ENCODE measurements at places on chromosomes 11 and 22.

DNA sequence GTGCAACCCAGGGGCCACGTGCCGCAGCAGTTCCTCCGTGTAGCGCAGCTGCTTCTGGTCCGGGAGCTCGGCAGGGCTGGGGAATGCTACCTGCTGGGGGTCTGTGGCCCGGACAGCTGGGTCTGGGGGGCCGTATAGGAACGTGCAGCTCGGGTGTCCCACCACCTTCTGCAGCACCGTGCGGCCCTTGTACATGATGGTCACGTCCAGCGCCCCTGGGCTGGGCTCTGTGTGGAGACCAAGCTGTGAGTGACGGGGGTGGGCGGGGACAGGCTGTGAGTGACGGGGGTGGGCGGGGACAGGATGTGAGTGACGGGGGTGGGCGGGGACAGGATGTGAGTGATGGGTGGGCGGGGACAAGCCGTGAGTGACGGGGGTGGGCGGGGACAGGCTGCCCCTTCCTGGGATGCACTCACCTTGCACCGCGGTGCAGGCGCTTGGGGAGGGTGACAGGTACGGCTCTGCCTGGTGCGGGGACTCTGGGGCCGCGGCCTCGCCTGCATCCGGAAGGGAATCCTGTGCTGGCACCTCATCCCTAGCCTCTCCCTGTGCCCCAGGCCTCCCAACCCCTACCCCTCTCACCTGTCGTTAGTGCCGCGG, 2.3 kb downstream of the IRF7 start:
- DNase-seq, result peak; percentile 70

DNA sequence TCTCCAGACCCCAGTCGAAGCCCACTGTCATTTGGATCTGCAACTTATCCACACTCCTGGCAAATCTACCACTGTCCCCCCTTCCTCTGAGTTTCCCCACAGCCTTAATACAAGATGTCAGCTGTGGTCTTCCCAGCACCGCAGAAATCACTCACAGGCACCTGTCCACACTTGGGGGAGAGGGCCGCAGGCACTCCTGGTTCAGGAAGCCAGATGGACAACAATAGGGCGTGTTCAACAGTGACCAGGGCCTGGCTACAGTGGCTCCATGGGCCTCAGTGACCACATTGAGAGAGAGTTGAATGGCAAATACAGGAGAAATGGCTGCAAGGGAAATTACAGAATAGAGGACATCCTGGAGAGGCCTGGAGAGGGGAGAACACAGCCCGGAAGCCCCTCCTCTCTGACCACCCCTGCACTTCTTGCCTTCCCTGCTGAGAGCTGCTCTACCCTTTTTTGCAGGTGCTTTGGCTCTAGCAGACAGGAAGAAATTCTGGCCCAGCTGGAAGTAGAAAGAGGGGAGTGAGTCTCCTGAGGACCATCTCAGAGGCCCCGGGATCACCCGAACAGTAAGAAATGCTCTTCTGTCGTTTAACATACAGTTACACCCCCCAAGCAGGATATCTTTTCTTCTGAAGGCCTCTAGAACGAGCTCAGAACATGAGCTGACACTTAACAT, 164.6 kb downstream of the FEZ1 start:
- no peak for DNase-seq

DNA sequence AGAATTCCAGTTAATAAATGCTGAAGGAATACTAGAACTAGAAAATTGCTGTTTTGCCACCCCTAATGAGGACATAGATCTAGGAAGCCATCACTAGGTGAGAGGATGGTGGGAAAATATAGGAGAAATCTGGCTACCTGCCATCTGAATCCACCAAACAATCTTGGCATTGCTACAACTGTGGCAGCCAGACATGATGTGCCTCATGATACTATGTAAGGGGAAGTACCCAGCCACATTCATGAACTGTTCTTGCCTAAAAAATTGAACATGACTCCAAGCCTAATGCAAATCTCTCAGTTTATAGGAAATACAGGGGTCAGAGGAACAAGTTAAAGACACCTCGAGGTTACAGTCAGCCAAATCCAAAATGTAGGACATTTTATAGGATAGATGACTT, 72.8 kb downstream of the SFI1 start:
- DNase-seq, result no peak

DNA sequence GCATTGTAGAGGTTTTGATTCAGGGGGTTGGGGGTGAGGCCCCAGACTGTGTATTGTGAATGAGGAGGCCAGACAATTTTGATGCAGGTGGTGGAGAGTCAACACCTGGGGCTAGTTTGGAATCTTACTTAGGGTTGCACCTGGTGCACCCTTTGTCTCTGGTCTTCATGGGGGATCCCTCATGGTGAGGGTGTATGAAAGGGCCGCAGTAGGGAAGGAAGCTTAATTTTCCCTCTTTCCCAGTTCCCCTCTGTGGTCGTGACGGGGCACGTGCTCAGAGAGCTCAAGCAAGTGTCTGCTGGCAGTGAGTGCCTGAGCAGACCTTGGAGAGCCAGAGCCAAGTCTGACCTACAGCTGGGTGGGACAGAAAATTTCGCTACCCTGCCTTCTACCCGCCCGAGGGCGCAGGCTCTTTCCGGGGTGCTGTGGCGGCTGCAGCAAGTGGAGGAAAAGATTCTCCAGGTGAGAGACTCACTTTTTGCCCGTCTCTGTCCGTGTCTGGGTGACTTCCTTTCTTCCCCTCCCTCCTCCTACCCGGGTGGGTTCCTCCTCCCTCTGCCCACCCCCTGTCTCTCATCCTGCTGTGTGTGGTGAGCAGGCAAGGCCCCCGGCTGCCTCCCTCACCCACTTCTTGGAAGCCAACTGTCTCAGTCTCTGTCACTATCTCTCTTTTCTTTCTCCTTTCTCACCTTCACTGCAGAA, 131.7 kb downstream of the MICAL2 start:
- no peak for DNase-seq

DNA sequence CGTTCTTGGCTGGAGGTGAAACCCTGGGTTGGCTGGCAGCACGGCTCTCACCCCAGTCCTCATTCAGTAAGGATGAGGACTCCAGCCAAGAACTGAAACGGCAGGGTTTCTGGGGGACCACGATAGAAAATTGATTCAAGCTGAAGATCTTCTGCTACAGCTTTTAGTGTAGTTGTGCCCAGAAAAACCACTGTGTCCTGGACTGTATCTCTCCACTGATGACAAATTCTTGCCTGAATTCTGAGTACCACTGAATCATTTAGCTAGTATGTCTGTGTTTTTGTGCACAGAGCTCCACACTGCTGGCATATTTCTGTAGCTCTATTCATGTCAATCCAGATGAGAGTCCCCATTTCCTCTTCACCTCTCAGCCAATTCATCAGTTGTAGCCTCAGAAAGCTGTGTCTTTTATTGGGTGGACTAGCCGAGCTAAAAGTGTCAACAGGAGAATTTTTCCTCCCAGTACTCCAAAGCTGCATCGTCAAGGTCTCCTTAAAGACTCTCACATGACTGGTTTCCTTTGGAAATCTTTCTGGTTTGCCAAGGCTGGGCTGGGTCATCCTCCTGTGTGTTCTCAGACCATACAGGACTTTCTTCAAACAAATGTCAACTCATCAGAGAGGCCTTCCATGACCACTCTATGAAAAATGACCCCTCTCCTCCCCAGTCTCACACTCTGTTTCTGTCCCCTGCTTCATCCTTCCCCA, 144.6 kb downstream of the LDLRAD3 start:
- no peak for DNase-seq

DNA sequence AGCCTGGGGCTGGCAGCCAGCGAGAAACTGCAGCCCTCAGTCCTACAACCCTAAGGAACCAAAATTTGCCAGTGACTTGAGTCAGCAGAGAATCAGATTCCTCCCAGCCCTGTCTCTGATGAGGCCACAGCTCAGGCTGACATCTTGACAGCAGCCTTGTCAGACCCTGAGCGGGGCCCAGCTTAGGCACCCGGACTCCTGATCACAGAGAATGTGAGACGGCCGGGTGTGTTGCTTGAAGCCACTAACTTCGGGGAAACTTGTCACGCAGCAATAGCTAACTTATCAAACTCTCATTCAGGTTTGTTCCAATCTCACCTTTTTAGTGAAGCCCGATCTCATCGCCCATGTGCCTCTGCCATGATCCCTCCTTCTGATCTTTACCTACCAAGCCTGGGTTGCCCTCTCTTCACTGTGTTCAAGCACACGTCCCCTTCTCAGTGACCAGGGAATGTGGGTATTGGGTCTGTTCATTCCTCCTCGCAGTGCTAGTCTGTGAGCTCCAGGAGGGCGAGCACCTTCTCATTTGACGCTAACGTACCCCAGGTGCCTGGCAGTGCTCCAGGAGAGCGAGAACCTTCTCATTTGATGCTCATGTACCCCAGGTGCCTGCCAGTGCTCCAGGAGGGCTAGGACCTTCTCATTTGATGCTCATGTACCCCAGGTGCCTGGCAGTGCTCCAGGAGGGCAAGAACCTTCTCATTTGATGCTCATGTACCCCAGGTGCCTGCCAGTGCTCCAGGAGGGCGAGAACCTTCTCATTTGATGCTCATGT, 280.7 kb downstream of the BRD1 start:
- no peak for DNase-seq

DNA sequence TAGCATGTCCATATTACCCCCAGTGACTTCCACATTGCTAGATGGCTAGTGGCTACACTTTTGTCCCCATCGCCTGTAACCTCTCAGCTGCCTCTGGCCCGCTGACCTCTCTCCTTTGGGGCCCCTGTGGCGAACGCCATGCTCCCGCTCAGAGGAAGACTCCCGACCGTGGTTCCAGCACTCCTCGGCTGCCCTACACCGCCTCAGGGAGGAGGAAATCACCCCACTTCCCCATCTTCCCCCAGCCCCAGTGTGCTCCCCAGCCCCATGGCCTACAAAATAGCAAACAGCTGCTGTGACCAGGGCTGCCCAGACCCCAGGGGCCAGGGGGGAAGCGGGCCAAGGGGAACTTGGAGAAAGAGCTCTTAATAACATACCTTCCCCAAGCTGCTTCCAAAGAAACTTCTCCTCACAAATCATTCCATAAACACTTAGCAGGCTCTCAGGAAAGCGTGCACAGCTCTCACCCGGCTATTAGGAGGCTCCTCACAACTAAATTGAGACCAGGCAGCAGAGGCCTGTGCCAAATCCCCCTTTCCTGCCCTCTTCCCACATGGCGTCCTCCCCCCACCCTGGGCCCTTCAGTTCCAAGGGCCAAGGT, 63.5 kb upstream of the WNT11 start:
- no peak for DNase-seq

DNA sequence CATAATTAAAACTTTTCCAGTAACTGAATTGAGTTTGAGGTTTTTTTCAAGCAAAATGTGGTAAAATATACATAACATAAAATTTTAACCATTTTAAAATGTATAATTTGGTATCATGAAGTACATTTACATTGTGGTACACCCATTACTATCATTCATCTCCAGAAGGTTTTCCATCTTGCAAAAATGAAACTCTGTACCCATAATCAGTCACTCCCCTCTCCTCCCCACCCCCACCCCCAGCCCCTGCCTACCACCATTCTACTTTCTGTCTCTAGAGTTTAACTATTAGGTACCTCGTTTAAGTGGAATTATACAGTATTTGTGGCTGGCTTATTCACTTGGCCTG, 63.7 kb downstream of the MICAL2 start:
- DNase-seq, result no peak

DNA sequence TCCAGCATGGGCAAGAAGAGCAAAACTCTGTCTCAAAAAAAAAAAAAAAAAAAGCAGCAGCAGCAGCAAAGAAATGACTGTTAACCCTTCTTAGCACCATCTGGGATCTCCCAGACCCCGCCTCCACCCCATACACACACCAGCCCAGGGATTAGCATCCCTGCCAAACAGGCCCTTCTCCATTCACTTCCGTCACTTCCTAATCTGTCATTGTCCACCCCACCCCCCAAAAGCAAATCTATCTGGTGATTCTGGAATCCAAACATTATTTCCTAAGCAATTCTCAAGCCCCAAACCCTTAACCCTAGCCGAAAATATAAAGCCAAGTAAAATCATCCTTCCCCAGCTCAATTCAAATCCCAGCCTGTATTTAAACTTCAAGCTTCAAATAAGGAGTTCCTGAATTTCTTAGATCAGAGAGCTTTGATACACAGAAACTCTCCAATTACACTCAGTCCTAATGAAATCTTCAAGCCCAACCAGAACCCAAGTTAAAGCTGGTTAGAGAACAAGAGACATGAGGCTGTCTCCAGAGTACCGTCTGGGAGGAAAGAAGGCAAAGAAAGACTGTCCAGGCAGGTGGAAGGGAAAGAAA, 6.0 kb upstream of the AHNAK start:
- DNase-seq, result peak; percentile 58

- DNase-seq, result peak; percentile 22
These were observed 200.7 kb downstream of the MSANTD4 start for GRCh38 chr11:105821372-105821771.

DNA sequence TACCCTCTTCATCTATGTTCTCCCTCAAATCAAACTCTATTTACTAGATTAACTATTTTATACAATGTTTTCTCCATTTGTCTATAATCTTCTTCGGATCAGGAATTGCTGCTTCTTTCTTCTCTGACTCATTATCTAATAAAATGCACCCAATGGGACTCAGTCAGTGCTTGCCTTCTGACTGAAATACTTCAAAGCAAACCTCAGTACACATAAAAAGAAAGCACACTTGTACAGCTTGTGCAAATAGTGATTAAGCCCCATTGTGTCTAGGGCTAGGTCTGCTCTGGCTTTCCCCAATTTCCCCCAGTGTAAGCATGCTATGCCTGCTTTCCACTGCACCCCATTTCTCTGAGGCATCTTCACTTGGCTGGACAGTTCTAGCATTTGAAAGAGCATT, 118.6 kb upstream of the C11orf87 start:
- no peak for DNase-seq

- DNase-seq, result no peak
These were observed 43.0 kb upstream of the CD5 start for GRCh38 chr11:61059260-61059752.

DNA sequence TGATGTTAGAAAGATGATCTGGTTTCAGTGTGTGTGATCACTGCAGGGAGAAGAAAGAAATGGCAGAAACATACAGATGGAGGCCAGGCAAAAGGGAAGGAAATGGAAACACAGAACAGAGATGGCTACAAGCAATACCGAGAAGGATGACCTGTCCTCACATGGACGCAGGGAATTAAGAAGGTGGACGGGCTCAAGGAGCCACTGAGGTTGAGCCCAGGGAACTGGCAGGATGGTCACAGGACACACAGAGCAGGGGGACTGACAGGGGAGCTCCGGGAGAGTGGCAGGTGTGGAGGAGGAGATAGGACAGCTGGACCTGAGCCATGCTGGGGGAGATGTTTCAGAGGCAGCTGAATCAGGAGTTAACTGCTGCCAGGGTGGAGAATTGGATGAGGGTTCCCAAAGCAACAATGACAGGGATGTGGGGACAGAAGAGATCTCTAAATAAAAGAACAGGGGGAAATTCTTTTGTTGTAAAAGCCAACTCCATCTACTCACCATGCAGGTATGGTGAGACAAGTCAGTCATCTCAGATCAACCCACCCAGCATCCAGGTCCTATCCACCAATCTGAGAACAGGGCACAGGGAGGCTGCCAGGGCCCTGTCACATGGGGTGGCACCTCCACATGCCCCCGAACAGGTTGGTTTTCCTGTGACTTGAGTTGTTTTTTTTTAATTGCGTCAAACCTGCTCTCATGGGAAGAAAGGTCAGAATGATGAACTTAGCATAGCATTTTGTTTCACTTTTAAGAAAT, 26.3 kb downstream of the KLHL22 start:
- no peak for DNase-seq

Data from ELR (cell line).